ENCODE measurements at places on chromosomes 1 and 21. TPM values are rescaled to one million over a fixed set of nuclear protein-coding genes. Genes with fewer than 3 reads are reported as not detected.
A peak's percentile ranks its signal among the peaks of the same experiment; 100 is the strongest.

DNA sequence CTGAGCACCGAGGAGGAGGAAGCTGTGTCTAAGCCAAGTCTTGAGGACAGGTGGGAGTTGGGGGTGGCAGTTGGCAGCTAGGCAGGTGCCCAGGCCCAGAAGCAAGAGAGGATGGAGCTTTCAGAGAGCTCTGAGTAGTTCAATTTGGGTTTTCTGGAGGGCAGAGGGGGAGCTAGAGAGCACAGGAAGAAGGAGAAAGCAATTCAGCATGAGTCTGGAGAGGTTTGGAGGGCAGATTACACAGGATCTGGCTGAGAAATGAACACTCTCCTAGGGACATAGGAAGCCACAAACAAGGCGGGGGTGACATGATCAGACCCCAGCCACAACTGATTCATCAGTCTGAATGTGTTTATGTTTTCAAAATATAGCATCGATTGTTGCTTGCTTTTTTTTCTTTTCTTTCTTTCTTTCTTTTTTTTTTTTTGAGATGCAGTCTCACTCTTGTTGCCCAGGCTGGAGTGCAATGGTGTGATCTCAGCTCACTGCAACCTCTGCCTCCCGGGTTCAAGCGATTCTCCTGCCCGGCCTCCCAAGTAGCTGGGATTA is 23.8 kb downstream of the PTPRF start:
- peak; percentile 33 for DNase-seq

DNA sequence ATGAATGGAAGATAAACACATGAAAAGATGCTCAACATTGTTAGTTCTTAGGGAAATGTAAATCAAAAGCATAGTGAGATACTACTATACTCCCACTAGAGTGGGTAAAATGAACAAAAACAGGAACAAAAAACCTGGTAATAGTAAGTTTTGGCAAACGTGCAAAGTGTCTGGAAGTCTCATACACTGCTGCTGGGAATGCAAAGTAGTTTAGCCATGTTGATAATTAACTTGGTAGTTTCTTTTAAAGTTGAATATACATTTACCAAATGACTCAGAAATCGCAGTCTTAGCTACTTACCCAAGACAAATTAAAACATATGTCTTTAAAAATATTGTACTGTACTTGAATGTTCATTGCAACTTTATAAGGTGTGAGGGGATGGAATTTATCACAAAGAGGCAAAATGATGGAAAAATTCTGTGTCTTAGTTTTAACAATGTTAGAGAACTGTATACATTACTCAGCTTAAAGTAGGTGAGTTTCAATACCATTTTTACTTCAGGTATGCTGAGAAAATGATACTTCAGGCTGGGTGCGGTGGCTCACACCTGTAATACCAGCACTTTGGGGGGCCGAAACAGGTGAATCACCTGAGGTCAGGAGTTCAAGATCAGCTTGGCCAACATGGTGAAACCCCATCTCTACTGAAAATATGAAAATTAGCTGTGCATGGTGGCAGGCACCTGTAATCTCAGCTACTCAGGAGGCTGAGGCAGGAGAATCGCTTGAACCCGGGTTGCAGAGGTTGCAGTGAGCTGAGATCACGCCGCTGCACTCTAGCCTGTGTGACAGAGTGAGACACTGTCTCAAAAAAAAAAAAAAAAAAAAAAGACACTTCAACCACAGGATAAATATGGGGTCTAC is 102.3 kb downstream of the PDE4B start:
- DNase-seq, result no peak

DNA sequence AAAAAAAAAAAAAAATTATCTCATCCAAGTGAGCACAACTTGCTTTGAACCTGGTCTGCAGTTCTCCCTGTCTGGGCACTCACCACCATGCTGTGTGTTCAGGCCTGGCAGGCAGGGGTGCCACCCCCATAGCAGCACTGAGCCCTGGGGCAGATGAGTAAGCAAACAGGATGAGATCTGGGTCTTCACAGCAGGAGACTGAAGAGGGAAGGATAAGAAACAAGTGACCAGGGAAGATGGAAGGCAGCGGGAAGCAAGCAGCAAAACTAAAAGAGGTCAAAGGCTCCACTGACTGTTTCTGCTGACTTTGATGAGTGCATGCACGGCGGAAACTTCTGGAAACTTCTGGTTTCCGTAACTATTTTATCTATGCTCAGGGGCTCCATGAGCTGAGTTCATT is 133.5 kb upstream of the SOD1 start:
- no peak for DNase-seq

- no peak for DNase-seq
Observed at GRCh38 chr1:172447641-172448040, 3.8 kb upstream of the PIGC start.

- DNase-seq, result no peak
Observed at GRCh38 chr1:15020943-15021745, 132.4 kb upstream of the TMEM51 start.

GRCh38 chr1:70247768-70248167 is 26.6 kb downstream of the SRSF11 start:
- no peak for DNase-seq

DNA sequence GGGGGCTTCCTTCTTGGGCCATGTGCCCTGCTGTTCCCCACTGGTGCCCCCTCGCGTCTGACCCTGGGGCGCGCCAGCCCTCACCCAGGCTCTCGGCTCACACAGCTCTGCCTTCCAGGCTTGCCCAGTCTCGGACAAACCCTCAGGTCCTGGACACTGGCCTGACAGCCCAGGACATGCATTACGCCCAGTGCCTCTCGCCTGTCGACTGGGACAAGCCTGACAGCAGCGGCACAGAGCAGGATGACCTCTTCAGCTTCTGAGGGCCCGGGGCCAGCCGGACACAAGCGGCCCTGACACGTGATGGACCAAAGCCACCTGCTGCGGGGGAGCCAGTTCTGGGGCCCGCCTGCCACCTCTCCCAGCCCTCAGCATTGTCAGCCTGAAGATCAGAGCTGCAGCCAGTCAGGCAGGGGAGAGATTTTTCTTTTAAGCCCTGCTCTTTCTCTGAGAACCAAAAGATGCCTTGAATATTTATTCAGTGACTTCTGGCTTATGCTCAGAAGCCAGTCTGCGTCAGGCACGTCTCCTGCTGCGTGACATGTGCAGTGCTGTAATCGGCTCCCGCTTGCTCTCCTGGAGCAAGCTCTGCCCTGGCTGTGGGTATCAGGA is 23.4 kb downstream of the LDLRAP1 start:
- peak; percentile 69 for DNase-seq

GRCh38 chr1:153946622-153947241 is at the start of gene DENND4B:
Gene DENND4B (minus strand): TSS chr1:153946718. CDS start chr1:153944374, 2,344 bp downstream.
- peak; percentile 83 for DNase-seq

DNA sequence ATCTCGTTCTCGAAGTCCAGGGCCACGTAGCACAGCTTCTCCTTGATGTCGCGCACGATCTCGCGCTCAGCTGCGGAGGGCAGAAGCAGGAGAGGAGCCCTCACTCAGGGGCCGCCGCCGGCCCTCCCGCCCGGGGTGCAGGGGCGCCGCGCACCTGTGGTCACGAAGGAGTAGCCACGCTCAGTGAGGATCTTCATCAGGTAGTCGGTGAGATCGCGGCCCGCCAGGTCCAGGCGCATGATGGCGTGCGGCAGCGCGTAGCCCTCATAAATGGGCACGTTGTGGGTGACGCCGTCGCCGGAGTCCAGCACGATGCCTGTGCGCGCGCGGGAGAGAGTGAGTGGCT is 1.8 kb downstream of the ACTA1 start:
- DNase-seq, result no peak

DNA sequence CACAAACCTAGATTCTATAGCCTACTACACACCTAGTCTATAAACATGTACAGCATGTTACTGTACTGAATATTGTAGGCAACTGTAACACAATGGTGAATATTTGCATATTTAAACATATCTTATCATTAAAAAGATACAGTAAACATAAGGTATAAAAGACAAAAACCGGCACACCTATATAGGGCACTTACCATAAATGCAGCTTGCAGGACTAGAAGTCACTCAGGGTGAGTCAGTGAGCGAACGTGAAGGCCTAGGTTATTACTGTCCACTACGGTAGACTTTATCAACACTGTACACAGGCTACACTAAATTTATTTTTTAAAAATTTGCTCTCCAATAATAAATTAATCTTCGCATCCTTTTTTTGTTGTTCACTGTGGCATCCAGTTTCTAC is 13.3 kb downstream of the PSMG1 start:
- no peak for DNase-seq

- peak; percentile 42 for DNase-seq
Observed at GRCh38 chr1:204826970-204827369, 43.7 kb upstream of the NFASC start.

DNA sequence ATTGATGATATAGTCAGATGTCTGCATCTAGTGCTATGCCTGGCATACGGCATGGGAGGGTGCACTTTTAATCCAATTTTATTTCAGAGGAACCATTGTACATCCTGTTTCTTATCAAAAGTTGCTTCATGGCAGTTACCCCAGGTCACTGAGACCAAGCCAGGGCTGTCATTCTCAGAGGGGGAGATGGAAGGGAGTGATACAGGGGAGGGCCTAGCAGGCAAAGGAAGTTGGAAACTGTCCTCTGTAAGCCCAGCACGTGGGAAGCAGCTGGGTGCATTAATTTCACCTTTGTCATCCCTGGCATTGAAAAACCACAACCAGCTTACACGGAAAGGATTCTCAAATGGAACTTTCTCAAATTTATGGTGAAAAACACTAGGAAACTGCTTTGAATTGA is 458.7 kb upstream of the ADAMTS5 start:
- DNase-seq, result no peak

DNA sequence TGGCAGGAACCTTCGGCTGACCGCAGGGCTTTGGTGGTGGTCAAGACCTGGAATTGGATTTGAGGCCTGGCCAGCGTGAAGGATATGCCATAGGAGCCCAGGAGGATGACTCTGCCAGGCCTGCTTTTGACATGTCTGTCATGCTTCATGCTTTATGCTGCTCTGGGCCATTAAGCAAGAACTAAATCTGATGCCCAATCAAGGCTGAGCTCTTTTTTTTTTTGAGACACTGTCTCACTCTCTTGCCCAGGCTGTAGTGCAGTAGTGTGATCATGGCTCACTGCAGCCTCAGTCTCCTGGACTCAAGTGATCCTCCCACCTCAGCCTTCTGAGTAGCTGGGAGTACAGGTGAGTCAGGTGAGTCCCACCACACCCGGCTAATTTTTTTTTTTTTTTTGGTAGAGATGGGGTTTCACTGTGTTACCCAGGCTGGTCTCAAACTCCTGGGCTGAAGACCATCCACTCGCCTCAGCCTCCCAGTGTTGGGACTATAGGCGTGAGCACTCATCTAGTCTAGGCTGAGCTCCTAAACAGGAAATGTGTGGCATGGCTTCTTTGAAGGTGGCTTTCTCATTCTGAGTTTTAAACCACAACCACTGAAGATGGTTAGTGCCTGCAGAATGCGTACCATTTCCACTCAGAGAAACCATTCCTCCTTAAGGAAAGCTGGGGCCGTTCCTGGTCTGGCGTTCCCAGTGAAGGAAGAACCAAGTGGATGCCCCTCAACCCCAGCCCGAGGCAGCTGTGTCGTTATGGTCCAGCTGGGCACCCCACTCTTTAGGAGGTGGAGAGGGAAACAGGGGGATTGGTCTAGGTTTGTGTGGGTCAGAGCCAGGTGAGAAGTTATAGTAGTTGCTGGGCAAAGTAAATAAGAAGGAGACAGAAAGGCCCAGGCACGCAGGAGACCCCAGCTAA is 34.2 kb upstream of the ATP5PO start:
- peak; percentile 83 for DNase-seq

DNA sequence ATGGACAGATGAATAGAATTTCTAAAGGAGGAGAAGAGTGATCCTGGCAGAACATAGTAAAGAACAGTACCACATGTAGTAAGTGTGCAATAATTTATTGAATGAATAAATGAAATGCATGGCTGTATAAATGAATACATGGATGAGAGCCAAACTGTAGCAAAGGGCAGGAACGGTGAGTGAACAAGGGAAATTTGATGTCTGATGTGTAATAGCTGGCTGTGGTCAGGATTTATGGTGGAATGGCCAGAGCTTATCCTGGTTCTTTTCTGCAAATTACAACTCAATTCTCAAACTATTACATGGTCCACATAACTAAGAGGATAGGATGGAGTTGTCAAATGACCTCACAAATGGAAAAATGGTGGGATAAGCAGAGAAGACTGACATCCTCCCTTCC is 43.2 kb upstream of the ARHGAP29 start:
- no peak for DNase-seq

DNA sequence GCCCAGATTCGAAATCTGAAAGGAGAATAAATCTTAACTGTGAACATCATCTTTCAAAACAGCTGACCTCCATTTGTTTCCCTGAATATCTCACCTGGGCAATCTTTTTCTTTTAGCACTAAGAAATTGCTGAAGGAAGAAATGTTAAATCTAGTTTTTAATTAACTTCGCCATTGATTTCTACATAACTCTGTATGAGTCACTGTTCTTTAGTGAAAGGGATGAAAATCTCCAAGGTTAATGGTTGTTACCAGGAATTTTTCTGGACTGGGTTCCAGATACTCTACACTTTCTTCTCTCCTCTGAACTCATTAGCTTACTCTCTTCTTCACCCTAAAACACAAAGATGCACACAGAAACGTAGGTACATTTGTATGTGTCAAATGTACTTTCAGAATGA is 235.7 kb downstream of the BACH1 start:
- DNase-seq, result no peak

GRCh38 chr1:207941665-207942064 is 30.7 kb upstream of the CD34 start:
- DNase-seq, result no peak

DNA sequence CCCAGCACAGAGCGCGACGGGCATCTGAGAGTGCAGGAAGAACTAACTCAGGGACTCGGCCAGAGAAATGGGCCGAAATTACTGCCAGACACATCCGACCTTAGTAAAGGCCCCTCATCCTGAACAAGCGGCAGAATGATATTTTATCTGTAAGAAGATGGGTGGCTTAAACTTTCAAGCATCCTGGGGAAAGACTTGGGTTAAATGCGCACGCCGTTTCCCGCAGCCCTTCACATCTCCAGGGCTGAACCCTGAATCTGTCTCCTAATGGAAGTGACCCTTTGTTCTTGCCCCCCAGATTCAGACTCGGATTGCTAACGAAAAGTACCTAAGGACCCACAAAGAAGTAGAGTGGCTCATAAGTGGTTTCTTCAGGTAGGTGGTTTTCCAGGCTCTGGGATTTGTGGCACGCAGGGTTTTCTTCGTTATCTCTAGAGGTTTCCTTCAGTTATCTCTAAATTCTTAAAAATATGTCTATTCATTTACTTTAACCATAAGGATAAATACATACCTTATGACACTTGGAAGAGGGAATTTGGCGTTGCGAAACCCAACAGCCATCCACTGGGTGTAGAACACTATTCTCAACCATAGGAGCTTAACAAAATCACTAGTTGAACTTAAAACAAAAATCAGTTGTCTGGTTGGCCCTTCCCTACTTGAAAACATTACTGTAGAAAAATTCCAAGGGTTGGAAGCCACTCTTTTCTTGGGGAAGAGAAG is 627 bp downstream of the RIIAD1 start:
- DNase-seq, result no peak

The CFHR5 gene
- not detected for total RNA-seq

The OR2T35 gene
- not detected for total RNA-seq

The GBP5 gene
- total RNA-seq, result 209 TPM

The SRRM1 gene
- 187 TPM for total RNA-seq

Data from activated T-cell treated with anti-CD3 and anti-CD28 coated beads, Interleukin-2, amount 50 U/mL, for 72 hours (primary cell).